Vagina (tissue), 2 donors: ENCODE measurements at places on chromosomes 7 and 10. TPM values are rescaled to one million over a fixed set of nuclear protein-coding genes. Genes with fewer than 3 reads are reported as not detected.

DNA sequence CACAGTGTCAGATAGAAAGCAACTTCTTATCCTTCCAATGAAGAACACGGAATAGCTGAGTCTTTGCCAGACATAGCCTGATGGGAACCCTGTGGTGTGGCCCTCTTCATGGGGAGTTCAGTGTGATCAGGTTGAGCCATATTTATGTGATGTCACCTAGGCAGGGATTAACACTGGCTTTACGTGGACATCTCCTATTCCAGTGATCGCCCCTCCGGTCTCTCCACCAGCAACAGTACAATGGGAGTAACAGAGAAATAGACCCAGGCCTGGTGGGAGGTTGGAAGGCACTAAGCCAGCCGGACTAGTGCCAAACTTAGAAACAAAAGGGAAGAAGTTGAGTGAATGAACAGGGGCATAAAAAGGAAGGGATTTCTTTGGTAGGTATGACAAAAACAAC, 358.1 kb downstream of the PRPF18 start:
- no peak for DNase-seq

DNA sequence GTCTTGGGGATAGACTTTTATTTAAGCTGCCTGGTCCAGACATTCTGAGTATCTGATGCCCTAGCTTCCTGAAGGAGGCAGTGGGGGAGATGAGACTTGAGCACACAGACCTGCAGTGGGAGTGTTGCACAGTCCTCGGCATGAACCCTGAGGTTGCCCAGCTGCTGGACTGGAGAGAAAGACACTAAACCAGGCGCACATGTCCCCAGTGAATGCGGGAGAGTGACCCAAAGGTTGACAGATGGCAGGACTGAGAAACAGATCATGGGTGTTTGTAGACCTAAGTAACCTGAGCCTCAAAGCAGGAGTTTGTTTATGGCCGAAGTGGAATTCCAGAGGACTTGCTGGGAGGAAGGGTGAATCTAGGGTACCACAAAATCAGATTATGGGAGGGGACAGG, 15.7 kb upstream of the MSRB2 start:
- no peak for DNase-seq

NOS3 gene
- total RNA-seq, result 22.8 TPM

ATOH7 gene
- not detected for total RNA-seq

DNA sequence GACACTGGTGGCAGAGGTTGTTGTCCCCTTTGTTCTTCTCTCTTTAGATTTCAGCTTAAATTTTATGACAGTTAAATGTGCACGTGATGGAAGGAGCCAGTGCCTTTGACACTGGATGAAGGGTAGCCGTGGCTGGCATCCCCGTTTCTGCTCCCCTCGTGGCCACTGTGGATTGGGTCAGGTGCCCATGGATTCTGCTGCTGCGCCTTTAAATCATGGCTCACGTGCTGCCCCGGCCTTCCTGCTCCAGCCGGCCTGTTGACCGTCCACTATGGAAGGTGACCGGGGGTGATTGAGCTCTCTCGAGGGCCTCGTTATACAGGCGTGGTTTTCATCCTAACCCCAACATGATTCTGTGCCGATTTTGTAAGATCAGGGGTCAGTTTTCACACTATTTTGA, 34.5 kb downstream of the WDR37 start:
- no peak for DNase-seq

DNA sequence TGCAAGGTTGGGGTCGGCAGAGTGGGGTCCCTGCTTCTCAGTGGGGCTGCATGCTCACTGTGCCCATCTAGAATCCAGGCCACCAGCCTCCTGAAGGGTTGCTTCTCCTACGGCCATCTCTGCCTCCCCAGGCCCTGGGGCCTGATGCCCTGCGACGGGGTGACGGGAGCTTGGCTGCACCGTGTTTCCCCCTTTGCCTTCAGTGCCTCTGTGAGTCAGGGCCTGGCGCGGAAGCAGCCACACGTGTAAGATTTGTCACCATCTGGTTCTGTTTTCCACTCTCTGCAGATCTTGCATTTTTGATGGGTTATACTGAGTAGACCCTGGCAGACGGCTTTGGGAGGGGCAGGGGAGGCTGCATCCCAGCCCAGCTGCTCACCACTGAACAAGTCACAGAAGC, 7.2 kb downstream of the ADAMTS14 start:
- DNase-seq, result no peak

DNA sequence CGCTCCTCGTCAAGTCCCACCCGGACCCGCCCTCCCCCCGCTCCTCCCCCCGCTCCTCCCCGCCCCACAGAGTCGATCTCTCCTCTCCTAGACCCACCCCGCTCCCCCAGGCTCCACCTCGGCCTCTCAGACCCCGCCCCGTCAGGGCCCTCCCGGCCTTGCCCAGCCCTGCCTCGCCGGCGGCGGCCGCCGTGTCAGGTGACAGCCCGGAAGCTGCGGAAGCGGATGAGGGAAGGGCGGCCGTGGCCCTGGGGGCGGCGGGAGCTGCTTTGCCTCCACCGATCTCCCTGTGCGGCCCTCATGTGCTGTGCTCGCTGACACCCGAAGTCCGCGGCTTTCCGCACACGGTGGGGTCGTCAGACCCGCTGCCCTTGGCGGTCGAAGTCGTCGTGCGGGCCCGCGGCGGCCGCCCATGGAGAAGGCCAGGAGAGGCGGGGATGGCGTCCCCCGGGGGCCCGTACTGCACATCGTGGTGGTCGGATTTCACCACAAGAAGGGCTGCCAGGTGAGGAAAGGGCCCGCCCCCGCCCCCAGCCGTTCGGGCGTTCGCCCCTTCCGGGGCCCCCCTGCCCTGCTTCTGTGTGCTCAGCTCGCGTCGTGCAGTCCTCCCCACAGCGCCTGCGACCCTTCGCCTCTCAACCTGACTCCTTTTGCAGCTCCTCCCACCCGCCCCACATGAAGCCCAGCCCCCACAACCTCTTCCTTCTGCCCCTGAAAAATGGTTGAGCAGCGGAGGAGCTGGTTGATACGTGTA, at the start of gene AVL9:
TSS of gene AVL9 (plus strand) at position 192 of the 754 bp plus-strand sequence. CDS start at position 413, 221 bp downstream.
- DNase-seq, result peak; percentile 97

DNA sequence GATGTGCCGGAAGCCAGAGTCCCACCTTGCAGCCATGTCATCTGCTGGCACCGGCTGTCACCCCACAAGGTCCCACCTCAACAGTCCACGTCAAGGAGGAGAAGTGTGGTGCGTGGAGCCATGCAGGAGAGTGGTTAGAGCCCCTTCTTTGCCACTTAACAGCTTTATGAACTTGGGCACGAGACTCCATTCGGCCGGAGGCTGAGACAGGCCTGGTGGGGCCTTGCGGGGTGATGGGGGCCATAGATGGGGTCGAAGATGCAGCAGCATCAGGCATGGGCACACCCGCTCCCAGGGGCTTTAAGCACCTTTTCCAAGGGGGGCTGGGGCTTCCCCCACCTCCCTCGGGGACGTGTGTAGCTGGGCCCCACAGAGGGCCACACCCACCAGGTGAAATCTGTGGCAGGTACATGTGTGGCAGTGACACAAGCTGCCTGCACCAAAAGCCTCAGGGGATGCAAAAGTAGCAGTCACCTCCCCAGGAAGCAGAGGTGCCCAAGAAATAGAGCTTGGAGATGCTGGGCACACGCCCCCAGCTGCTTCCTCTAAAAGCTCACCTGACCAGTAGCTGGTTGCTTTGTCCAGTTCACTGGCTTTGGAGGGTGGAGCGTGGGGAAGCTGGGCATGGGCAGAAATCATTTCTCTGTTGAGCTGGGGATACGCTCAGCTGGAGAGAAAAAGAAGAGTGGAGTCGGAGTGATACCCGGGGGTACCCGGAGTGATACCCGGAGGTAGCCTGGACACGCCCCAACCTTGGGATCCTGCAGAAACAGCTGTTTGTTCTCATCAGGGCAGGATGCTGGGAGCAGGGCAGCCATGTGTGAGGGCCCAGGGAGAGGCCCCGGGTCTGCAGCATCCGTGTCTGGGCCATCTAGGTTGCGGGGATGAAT, 199.8 kb downstream of the EBF3 start:
- peak; percentile 61 for DNase-seq

- no peak for DNase-seq
These were observed 30.5 kb downstream of the GNAT3 start for GRCh38 chr7:80481196-80481884.
